ENCODE measurements at places on chromosomes 1 and 21.

DNA sequence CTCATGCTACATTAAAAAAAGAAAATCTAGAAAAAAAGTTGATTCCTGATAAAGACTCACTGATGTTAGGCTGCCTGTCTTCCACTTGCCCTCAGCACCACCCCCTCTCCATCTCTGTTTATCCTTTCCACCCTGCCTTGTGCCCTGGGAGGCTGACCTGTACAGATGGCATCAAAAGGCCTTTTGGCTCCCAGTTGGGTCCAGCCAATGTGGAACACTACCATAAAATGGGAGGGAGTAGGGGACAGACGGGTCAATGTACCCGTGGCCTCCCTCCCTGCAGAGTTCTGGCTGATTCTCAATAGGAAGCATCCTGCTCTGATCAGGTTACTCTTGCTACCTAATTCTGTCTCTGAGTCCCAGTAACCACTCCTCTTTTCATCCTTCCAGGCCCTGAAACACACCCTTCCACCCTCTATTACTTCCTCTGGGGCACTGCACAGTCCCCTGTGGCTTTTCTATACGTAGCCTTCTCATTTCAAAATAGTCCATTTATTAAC is 300.0 kb downstream of the HHIPL2 start:
- DNase-seq = no peak

GRCh38 chr1:110433803-110434202 is 17.1 kb upstream of the PROK1 start:
- peak; percentile 24 for DNase-seq

DNA sequence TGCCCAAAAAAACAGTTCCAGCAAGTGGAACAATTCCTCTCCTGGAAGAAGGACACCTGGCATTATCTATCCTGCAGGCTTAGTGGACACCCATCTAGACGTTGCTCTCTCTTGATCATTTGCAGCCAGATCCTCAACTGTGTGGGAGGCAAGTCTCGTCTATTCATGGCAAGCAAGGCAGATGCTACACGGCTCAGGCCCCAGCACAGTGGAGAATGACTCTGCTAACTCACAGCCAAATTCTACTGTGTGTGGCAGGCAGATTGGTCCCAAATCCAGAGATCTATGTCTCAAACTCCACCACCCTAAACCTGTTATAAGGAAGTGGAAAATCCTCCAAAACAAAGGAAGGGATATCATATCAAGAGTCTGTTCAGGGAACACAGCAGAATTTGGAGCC is 7.0 kb downstream of the TNNT2 start:
- no peak for DNase-seq

DNA sequence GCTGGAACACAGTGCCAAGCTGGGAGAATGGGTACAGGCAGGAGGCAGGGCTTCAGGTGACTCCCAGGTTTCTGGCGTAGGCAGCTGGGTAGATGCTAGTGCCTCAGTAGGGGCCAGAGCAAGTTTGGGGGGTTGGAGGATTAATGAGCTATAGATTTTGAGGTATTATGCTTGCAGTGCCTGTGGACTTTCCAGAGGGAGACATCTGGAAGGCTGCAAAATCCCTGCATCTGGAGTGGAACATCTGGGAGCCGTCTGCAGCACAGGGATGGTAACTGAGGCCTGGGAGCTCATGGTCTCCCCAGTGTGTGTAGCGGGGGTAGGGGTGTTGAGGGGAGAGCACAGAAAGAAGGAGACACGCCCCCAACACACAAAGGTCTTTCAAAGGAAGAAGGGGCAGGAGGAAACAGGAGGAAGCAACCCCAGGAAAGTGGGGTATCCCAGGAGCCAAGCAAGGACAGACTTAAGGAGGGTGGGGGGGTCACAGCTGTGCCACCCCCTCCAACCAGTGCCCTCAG is 2.2 kb upstream of the PDZK1IP1 start:
- DNase-seq = no peak

GRCh38 chr1:84692391-84692790 is 2.1 kb upstream of the SSX2IP start:
- DNase-seq = no peak

GRCh38 chr1:84973498-84974334 is 23.2 kb downstream of the MCOLN2 start:
- DNase-seq = no peak

- DNase-seq = no peak
Measured at GRCh38 chr1:248372394-248372793, 3.2 kb upstream of the OR2T6 start.

- DNase-seq = no peak
Measured at GRCh38 chr21:32279377-32279680, 480 bp upstream of the MIS18A start.

GRCh38 chr1:152164517-152165136 is 5.6 kb upstream of the RPTN start:
- no peak for DNase-seq

GRCh38 chr1:56921479-56921878 is 44.3 kb downstream of the C8B start:
- no peak for DNase-seq

DNA sequence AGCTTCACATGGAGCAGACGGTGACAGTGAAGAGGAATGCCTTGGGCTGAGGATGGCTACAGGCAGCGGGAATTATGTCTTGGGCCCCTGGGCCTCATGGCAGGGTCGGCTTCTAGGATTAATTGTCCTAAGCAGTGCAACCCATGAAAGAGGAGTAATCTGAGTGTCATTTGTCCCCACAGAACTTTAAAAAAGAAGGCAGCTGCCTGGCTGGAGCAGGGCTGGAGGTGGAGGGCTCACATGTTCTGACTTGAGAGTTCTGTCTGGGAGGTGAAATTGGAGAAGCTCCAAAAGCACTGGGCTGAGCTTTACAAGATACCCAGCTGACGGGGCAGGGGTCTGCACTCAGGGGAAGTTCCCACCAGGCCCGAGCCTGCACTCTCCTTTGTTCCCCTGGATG is 22.6 kb downstream of the CACNA1S start:
- no peak for DNase-seq

DNA sequence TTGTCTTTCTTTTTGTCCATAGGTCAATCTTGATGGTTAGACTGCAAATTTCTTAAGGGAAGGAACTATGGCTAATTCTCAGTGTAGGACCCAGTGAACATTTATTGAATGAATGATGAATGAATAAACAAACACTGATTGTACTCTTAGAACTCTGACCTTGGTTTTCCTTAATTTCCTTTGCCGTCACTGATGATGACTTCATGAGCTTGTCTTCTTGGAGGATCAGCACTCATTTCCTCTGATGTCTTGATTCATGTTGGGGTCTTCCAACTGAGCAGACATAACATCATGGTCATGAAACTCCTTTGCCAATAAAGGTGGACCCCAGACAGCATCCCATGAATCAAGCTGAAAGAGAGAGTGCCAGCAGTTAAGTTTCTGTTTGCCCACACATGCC is 96.3 kb downstream of the PLPP3 start:
- DNase-seq = no peak

DNA sequence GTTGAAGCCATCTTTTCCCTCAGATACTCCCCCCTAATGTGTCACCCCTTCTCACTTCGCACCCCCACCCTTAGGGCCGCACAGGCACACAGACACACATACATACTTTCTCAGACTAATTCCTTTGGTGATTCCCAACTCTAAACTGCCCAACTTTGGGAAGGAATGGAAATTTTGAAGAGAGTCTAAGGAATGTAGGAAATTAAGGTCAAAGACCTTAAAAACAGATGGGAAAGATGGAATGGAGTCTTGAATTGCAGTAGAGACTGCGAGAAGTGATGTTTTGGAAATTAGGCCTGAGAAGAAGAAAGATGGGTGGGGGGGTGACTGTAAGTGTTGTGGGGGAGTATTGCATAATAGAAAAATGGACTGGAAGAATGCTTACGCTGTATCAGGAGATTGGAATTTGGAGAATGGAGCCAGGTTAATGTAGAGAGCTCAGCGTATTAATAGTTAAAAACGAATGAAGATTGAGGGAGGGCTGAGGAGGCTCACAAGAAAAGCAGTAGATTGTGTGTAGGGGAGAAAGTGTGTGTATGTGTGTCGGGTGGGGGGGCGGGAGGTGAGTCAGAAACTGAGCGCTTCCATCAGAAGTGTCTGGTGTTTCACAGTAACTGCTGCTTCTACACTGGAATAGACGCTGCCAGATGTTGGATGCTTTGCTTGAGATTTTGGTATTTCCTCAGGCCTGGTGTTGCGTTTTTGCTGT is 1.7 kb downstream of the PIP5K1A start:
- peak; percentile 66 for DNase-seq

DNA sequence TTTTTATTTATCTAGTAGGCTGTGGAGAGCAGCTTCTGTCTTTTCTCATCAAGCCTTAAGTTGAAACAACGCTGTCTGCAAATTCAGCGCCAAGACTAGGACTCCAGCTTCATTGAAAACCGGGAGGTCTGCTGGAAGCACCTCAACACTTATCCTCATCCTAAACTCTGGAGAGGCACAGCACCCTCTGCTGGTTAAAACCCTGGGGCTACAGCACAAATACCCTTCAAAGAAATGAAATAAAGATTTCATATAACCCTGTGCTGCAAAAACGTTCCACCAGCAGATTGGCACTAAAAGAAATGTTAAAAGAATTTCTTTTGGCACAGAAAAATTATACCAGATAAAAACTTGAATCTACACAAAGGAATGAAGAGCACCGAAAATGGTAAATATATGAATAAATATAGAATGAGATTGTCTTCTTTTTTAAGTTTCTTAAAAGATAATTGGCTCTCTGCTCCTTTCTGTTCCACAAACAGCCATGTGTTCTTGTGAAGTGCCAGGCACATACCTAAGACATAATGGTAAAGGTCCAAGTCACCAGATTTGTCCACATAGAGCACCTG is 227.7 kb upstream of the SAMSN1 start:
- peak; percentile 16 for DNase-seq

- DNase-seq = no peak
Measured at GRCh38 chr1:210117681-210118170, 114.9 kb upstream of the SERTAD4 start.

DNA sequence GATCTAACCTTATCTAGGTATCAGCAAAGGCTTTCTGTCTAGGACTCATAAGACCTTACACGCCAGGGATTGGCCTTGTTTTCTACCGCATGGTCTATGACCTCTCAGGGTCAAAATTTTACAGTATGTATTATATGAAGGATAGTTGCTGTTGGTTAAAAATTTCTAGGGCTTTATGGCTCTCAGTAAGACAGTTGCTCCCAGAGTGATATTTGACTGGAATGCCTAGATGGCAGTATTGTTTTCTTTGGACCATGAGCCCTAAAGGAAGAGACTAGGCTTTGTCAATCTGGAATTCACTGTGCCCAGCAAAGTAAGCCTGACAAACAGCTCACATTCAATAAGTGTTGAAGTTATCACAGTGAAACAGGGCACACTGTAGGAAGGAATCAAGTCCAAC is 37.6 kb downstream of the C1orf87 start:
- DNase-seq = no peak

DNA sequence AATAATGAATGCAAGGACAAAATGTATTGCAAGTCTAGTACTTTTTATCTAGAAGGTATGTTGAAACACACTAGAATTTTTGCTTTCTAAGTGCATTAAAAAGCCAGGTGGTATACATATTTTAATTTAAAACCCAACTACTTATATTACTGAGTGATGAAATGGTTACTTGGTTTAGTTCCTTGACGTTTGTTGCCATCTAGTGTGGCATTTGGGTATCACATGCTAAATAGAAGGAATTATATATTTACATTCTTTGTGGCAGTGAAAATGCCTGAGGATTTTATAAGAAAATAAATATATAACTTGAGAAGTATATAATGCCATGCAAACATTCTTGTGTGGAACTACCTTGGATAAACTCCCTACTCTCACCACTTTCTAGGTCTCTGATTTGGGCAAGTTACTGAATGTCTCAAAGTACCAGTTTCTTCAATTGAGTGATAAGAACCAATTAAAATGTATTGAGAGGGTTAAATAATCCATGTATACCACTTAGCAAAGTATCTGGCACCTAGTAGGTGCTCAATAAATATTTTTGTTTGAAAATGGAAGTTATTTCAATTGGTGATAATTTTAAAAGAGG is 69.6 kb downstream of the SDCCAG8 start:
- no peak for DNase-seq

DNA sequence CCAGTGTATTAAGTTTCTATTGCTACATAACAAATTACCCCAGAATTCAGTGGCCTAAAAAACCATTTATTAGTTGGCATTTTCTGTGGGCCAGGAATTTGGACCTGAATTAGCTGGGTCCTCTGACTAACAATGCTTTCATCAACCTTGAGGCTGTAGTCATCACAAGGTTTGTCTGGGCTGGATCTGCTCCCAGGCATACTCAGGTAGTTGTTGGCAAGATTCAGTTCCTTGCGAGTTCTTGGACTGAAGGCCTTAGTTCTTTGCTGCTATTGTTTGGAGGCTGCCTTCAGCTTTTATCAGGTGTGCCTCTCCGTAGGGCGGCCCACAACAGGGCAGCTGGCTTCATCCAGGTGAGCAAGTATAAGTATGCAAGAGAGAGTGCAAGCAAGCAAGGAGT is 31.4 kb upstream of the DEPDC1 start:
- no peak for DNase-seq

DNA sequence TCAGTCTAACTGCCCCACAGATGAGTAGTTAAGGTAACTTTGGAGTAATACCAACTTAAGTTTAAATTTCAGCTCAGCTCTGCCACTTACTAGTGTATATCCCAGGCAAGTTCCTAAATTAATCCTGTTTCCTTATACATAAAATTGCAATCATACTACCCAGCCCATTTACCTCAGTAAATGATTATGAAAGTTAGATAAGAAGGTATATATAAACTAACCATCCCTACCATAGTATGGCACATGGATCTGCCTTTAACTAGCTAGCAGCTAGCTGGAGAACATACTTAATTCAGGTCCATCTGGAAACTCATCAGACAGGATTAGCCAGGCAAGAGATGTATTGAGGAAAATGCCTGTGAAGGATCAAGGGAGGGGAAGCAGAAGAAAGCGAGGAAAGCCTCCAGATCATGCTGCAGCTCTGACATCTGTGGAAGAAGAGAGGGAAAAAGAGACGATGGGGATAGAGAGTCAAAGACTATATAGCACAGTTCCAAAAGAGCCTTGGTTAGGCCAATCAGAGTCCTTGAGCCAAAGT is 8.0 kb upstream of the JAK1 start:
- DNase-seq = no peak

- DNase-seq = no peak
Measured at GRCh38 chr1:31517301-31517700, 59.0 kb upstream of the TINAGL1 start.

GRCh38 chr1:221206076-221206475 is 326.8 kb downstream of the HLX start:
- no peak for DNase-seq

GRCh38 chr1:11456965-11457364 is 22.0 kb upstream of the DISP3 start:
- no peak for DNase-seq

DNA sequence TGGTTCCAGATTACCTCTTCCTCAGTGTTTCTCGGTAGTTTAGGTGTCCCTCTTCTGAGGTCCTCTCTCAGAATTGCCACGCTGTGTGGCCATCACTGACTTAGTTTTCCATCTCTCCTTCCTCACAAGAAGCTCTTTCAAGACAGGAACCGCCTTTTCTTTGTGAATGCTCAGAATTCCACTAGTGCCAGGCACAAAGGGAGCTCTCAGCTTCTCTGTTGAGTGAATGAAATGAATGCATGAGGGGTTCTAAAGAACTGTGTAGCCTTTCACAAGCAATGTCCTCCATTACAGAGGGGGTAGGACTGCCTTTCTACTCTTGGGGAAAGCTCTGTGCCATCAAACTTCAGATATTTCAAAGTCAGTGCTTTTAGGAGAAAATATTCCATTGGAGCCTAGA is 546.8 kb downstream of the RWDD3 start:
- no peak for DNase-seq

- DNase-seq = no peak
Measured at GRCh38 chr1:24094554-24094953, 17.4 kb downstream of the MYOM3 start.

Data from retinal pigment epithelial cell (primary cell).